Adrenal gland (tissue), 19 donors: ENCODE measurements at places on chromosomes 11 and 22.

GRCh38 chr11:44562845-44563460 is 2.5 kb upstream of the CD82 start:
- DNase-seq, result no peak

GRCh38 chr11:86699040-86699791 is 26.8 kb upstream of the ME3 start:
- DNase-seq, result no peak

DNA sequence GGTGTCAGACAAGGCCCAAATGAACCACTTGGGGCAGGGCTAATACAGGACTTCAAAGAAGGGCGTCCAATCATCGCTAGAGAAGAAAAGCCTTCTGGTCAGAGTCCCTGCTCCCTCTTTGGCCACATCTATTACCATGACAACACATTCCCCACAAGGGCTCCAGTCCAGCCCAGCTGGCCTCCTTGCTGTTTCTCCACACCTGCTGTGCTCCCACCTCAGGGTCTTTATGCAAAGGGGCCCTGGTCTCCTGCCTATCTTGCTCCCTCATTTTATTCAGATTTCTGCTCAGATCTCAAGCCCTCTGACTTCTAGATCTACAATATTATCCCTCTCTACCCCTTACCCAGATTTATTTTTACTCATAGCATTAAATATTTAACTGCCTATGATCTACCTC is 58.0 kb upstream of the KIRREL3 start:
- DNase-seq, result no peak

DNA sequence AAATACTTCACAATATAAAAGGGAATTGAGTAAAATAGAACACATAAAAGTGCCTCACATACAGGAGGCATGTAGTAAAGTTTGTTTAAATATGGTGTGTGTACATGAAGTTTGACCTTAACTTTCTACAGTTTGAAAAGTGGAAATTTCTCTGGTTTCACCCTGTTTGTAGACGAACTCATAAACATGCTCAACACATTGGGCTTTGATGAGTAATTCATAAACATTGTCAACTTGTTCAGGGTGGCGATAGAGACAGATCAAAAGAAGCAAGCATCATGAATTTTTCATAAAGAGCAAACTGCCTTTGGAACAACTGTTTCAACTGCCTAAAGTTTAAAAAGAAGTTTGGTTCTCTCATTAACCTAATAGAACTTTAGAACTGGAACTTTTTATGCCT is 9.1 kb downstream of the SLN start:
- no peak for DNase-seq

DNA sequence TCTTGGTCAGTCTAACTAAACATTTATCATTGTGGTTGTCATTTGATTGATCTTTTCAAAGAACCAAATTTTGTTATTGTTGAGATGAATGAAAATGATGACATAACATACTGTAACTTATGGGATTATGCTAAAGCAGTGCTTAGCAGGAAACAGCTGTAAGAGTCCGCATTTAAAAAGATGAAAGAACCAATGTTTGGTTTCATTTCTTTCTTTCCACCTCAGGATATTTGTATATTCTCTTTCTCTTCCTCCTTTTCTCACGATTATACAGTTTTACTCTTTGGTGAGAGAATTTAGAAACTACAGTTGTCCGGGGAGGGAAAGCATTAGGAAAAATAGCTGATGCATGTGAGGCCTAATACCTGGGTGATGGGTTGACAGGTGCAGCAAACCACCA is 23.1 kb downstream of the PIH1D2 start:
- DNase-seq, result no peak
